ENCODE measurements at places on chromosomes 16 and 17.

GRCh38 chr16:17252701-17253100 lies 218.1 kb downstream of the XYLT1 start:
- no peak for DNase-seq

- DNase-seq: peak; percentile 10
Observed at GRCh38 chr17:28949185-28950016, 1.9 kb downstream of the PHF12 start.

DNA sequence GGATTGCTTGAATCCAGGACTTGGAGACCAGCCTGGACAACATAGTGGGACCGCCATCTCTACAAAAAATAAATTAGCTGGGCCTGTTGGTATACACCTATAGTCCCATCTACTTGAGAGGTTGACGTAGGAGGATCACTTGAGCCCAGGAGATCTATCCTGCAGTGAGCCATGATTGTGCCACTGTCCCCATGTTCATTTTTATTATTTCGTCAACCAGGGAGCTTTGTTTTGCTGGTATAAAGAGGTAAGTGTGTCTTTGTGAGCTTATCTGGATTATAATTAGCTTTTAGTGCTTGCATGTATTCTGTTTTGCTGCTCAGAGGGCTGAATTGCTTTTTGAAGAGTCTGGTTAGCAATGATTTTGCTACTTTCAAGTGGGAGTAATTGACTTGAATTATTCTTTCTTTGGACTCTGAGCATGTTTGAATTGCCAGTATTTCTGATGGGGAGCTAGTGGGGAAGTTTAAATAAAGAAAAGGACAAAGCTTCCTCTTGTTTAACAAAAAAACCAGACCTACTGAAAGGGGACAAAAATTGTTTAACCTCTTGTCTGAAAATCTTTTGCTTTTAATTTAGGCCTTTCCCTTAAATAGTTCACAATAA lies 31.6 kb upstream of the BCAS3 start:
- DNase-seq: no peak

GRCh38 chr16:88476817-88477397 lies 23.8 kb downstream of the ZFPM1 start:
- no peak for DNase-seq

- DNase-seq: no peak
Observed at GRCh38 chr17:77534137-77534536, 393.4 kb downstream of the SEC14L1 start.

DNA sequence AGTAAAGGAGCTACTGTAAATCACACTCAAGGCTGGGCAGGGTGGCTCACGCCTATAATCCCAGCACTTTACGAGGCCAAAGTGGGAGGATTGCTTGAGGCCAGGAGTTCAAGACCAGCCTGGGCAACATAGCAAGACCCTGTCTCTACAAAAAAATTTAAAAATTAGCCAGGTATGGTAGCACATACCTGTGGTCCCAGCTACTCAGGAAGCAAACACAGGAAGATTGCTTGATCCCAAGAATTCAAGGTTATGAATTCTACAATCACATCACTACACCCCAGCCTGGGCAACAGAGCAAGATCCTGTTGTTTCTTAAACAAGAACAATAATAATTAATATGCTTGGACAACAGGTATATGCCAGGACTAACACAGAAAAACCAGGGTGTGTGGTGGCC lies 13.2 kb downstream of the RHBDL3 start:
- no peak for DNase-seq

DNA sequence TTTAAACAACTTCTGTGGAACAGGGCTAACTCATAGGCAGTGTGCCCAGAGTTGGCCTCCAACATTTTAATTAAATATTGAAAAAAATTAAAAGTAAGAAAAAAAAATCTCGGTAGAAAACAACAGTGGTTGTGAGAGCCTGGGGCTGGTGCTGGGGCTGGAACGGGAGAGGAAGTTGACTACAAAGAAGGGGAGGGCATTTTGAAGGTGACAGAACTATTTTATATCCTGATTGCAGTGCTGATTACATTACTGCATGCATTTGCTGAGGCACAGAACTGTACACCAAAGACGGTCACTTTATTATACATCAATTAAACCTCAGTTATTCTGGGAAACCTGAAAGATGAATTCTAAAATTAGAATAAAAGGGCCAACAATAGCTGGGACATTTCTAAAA lies 142.5 kb downstream of the PARN start:
- DNase-seq: no peak

- peak; percentile 30 for DNase-seq
Observed at GRCh38 chr17:64780096-64781013, 118.2 kb upstream of the SMURF2 start.

GRCh38 chr16:55671974-55672280 lies 16.1 kb downstream of the SLC6A2 start:
- no peak for DNase-seq

DNA sequence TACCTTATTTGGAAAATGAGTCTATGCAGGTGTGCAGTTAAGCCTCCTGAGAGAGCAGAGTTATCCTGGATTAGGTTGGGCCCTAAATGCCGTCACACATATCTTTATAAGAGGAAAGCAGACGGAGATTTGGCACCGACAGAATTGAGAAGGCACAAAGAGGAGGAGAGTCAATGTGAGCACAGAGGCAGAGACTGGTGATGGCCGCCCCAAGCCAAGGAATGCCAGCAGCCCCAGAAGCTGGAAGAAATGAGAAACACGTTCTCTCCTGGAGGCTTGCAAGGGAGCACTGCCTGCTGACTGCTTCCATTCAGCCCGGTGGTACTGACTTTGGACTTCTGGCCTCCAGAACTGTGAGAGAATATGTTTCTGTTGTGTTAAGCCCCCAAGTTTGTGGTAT lies 3.2 kb downstream of the SLC46A1 start:
- DNase-seq: no peak

DNA sequence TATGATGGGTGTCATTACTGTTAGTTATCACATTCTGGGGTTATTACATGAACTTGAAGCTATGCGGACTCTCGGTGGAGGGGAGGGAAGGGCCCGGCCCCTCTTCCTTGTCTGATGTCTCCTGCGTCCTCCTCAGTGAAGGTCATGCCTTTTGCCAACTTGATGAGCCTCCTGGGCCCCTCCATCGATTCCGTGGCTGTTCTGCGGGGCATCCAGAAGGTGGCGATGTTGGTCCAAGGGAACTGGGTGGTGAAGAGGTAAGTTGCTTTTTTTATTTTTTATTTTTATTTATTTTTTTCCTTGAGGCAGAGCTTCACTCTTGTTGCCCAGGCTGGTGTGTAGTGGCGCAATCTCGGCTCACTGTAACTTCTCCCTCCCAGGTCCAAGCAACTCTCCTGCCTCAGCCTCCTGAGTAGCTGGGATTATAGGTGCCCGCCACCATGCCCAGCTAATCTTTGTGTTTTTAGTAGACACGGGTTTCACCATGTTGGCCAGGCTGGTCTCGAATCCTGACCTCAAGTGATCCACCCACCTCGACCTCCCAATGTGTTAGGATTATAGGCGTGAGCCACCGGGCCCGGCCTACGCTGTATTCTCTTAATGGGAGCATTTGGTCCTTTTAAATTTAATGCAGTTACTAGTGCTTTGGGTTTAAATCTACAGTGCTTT lies 21.6 kb downstream of the POLR3E start:
- DNase-seq: no peak

DNA sequence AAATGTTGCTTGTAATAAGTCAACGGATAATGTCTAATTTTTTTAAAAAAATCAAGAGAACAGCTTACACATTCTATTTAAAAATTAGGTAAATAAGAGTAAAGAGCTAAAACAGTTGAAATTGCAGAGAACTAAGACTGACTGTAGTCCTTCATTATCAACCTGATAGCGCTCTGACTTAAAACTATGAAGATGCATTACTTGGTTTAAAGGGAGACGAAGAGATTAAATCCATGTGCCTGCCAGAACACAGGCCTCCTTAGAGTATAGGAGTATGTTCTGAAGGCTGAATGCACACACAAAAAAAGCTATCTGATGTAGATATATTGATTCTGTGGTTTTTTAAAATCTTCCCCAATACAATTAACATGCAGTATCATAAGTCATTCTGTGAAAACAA lies 28.5 kb downstream of the GLG1 start:
- no peak for DNase-seq

DNA sequence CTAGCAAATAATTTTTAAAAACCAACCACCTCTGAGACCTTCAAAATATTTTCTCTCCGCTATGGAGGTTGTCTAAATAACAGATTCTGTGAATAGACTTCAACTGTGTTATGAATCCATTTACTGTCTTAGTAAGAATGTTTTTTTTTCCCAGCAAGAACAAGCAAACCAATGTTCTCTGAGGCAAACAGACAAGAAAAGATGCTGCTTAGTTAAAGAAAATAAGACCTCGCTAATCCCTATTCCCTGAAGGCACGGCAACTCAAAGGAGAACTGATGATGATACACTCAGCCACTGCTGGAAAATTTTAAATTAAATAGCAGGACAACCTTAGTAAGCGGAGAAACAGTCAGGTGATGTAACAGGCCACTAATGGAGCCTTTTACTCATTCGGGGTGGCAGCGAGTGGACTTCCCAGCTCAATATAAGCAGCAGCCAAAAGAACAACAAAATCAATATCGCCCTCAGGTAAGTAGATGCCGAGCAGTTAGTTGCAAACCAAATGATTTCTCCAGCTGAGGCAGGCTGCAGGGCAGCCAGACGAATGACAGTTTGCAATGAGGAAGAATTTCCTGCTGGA lies 81.8 kb downstream of the CPPED1 start:
- no peak for DNase-seq

GRCh38 chr17:71375948-71376347 lies 744.9 kb upstream of the SOX9 start:
- DNase-seq: no peak

- no peak for DNase-seq
Observed at GRCh38 chr17:52678211-52678610, 519.7 kb upstream of the CA10 start.

- DNase-seq: peak; percentile 71
Observed at GRCh38 chr16:31033709-31034492, 543 bp downstream of the STX4 start.
